GM23248 (cell line): ENCODE measurements at places on chromosomes 7 and 10. TPM values are rescaled to one million over a fixed set of nuclear protein-coding genes. Genes with fewer than 3 reads are reported as not detected.

DNA sequence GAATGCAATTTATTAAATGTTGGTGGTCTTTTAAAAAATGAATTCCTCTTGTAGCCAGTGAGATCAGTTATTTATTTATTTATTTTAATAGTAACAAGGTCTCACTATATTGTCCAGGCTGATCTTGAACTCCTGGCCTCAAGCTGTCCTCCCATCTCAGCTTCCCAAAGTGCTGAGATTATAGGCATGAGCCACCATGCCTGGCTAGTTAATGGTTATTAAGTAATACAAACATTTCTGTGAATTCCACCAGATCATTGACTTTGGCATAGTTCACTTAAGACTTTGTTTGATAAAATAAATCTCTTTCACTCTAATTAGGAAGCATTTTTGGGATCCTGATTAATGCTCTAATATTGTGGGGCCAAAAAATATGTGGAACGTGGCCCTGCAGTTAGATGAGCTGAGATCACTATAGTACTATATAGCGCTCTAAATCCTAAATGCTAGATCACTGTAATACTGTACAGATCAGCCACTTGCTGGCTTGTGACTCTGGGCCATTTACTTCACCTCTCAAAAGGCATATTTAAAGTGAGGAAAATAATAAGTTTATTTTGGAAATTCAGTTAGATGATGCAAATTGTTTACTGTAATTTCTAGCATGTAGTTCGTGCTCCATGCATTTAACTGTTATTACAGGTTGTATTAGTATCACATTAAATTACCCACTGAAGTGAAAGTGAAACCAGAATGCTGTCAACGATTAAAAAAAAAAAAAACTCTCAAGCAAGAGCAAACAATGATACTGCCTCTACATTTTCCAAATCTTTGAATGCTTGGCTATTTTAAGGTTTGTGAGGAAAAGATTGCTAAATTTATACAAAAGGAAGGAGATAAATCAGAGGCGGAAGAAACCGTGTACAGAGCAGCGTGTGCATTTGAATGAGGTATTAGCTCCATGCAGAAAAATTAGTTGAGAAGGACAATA, 15.9 kb upstream of the FAS start:
- H3K27ac ChIP-seq = peak overlapping the region; percentile 73
- no peaks in the 10 kb centered on the region for H3K27me3 ChIP-seq
- H3K4me3 ChIP-seq = peak overlapping the region; percentile 79
- H3K4me1 ChIP-seq = peaks cover 47% of the 10 kb centered on the region

- peak overlapping the region; percentile 77 for H3K27ac ChIP-seq
- DNase-seq = peak; percentile 51
- peaks cover 37% of the 10 kb centered on the region for H3K4me1 ChIP-seq
- no peaks in the 10 kb centered on the region for H3K36me3 ChIP-seq
- H3K4me3 ChIP-seq = peak overlapping the region; percentile 3
Observed at GRCh38 chr7:33156441-33156840, 27.1 kb downstream of the BBS9 start.

- H3K27ac ChIP-seq = no peak overlapping the region
- no peak for DNase-seq
- no peaks in the 10 kb centered on the region for H3K36me3 ChIP-seq
- H3K27me3 ChIP-seq = no peaks in the 10 kb centered on the region
- H3K4me1 ChIP-seq = peaks cover 27% of the 10 kb centered on the region
Observed at GRCh38 chr10:96971324-96971723, 139.2 kb downstream of the LCOR start.

- H3K4me3 ChIP-seq = peak overlapping the region; percentile 11; the same call in 1 of the 2 replicates
- H3K4me1 ChIP-seq = peaks cover 21% of the 10 kb centered on the region
Observed at GRCh38 chr10:100890673-100891317, 22.0 kb upstream of the SLF2 start.

GRCh38 chr10:48894911-48895802, 44.5 kb downstream of the LRRC18 start:
- DNase-seq = peak; percentile 13
- no peaks in the 10 kb centered on the region for H3K4me1 ChIP-seq
- no peak overlapping the region for H3K27ac ChIP-seq

DNA sequence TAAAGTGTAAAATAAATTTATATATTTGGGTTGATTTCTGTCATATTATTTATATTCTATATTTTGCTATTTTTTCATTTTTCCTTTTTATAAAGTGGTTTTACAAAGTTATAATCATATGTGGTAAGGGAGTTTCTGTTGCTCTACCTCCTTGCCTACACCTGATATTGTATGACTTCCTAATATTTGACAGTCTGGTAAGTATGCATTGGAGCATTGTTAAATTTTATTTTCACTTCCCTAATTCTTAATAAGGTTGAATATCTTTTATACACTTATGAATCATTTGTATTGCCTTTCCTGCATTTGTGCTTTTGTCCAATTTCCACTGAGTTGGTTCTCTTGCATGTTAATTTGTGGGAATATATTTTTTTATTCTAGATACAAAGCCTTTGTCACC, 492.4 kb downstream of the GRID1 start:
- no peaks in the 10 kb centered on the region for H3K27me3 ChIP-seq
- no peaks in the 10 kb centered on the region for H3K4me1 ChIP-seq
- no peak overlapping the region for H3K27ac ChIP-seq
- H3K36me3 ChIP-seq = no peaks in the 10 kb centered on the region
- H3K4me3 ChIP-seq = no peak overlapping the region
- no peak for DNase-seq

DNA sequence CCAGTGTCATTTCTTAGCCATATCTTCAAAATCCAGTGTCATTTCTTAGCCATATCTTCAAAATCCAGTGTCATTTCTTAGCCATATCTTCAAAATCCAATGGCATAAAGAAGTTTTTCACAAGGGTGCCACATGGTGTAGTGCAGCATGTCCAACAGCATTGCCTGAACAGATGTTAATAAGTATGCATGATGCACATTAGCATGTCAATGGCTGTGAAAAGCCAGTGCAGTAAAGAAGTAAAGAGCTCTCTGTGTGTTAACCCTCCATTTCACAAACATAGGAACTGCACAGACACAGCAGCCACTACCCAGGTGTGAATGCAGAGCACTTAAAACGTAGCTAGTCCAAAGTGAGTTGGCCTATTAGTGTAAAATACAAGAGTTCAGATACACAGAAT, 89.8 kb downstream of the GNAI1 start:
- no peak for DNase-seq
- H3K4me1 ChIP-seq = peaks cover 18% of the 10 kb centered on the region
- H3K27me3 ChIP-seq = no peaks in the 10 kb centered on the region
- H3K27ac ChIP-seq = no peak overlapping the region
- H3K36me3 ChIP-seq = 0 out of 2 replicates have a peak, but pooled peaks cover 8% of the 10 kb centered on the region

- no peaks in the 10 kb centered on the region for H3K27me3 ChIP-seq
- H3K27ac ChIP-seq = no peak overlapping the region
- H3K4me1 ChIP-seq = no peaks in the 10 kb centered on the region
- DNase-seq = no peak
Observed at GRCh38 chr10:121326905-121327304, 271.3 kb downstream of the FGFR2 start.

DNA sequence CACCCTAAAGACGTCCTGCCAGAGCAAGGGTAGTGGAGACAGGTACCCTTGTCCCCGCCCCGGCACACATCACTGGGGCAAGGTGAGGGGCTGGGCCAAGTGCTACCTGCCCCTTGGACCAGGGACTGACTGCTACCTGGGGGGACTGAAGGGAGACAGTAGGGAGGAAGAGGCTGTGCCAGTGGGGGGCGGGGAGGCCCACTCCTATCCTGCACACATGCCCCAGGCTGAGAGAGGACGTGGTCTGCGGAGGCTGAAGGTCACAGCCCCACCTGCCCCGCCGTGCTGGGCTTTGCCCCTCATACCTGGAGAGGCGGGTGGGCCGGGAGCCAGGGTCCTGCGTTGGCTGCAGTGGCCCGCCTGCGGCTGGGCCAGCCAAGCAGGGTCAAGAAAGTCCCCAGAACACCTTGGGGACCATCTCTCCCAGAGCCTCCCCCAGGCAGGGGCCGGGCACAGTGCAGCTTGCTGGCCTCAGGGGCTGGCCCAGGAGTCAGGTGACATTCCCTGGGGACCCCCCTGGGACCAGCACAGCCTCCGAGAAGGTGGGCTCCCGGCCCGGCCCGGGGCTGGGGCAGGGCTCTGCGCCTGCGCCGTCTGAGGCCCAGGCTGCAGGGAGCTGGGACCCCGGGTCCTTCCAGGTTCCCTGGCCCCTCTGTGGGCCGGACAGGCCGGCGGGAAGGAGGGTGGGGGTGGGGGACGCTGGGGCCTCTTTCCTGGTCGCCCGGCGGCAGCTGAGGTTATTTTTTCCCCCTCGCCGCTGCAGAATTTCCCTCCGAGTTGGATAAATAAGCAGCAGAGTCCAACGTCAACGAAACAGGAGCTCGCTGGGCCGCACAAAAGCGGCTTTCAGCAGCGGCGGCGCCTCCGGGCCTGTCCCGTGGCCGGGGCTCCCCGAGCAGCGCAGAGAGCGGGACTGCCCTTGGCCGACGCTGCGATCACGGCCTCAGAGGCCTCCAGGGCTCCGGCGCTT, 9.8 kb upstream of the FZD9 start:
- peak; percentile 59 for DNase-seq
- H3K27me3 ChIP-seq = no peaks in the 10 kb centered on the region
- no peaks in the 10 kb centered on the region for H3K4me1 ChIP-seq
- H3K27ac ChIP-seq = no peak overlapping the region
- H3K36me3 ChIP-seq = no peaks in the 10 kb centered on the region

- H3K27ac ChIP-seq = no peak overlapping the region
- H3K4me1 ChIP-seq = no peaks in the 10 kb centered on the region
- no peak for DNase-seq
Observed at GRCh38 chr7:98995111-98995510, 116.8 kb downstream of the TRRAP start.

DNA sequence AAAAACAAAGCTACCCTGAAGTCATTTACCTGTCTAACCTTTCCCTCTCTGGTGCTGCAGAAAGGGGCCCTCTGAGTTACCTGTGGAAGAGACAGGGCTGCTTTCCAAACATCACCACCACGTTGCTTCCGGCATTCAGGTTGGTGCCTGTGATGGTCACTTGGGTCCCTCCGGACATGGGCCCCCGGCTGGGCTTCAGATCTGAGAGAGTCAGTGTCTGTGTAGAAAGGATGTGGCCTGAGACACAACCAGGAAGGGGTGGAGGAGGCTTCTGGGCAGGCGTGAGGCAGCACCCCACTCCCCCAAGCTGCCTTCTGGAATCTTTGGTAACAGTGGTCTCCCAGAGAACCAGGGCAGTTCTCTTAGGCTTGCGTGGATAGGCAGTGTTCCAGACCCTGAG, 388.9 kb downstream of the PLXNA4 start:
- no peak for DNase-seq
- H3K36me3 ChIP-seq = no peaks in the 10 kb centered on the region
- H3K4me3 ChIP-seq = no peak overlapping the region
- no peaks in the 10 kb centered on the region for H3K27me3 ChIP-seq
- H3K27ac ChIP-seq = no peak overlapping the region

- H3K27ac ChIP-seq = no peak overlapping the region
- no peaks in the 10 kb centered on the region for H3K36me3 ChIP-seq
- H3K4me1 ChIP-seq = peaks cover 6% of the 10 kb centered on the region; the same call in 1 of the 2 replicates
- no peak overlapping the region for H3K4me3 ChIP-seq
- no peaks in the 10 kb centered on the region for H3K27me3 ChIP-seq
- DNase-seq = peak; percentile 17
Observed at GRCh38 chr10:116084161-116084560, 188.8 kb downstream of the GFRA1 start.

DNA sequence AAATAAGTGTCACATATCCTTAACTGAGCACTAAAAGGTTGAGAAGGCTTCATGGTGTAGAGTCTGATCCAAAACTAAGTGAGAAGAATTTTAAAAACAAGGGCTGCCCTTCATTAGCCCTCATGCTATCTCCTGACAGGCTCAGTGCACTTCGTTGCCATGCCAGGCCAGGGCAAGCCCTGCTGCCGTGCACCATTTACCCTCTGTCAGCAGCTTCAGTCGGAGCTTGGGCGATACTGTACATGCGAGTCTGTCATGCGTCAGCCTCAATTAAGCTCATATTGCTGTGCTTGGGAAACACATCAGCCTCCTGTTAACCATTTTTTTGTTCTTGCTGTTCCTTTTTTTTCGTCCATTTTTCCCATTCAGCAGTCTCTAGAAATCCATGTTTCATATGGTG, 166.6 kb downstream of the VTI1A start:
- no peaks in the 10 kb centered on the region for H3K27me3 ChIP-seq
- H3K4me3 ChIP-seq = no peak overlapping the region
- no peak overlapping the region for H3K27ac ChIP-seq
- no peaks in the 10 kb centered on the region for H3K4me1 ChIP-seq
- no peaks in the 10 kb centered on the region for H3K36me3 ChIP-seq

The RTKN2 gene
- under 0.01 and 0.11 TPM in 2 replicates for total RNA-seq

The RAMP3 gene
- total RNA-seq = not detected in 2 replicates

The ADAP1 gene
- total RNA-seq = 0.38 and 1.1 TPM in 2 replicates

The NAT16 gene
- not detected in 2 replicates for total RNA-seq

The CNPY1 gene
- total RNA-seq = not detected in 2 replicates

The KMT2E gene
- total RNA-seq = 29.1 and 30.7 TPM in 2 replicates

The NKX2-3 gene
- total RNA-seq = not detected in 2 replicates

The TMEM213 gene
- total RNA-seq = not detected in 2 replicates
